Pons (tissue), 1 donor: ENCODE measurements at places on chromosomes 6 and 20.
A peak's percentile ranks its signal among the peaks of the same experiment; 100 is the strongest.

- no peak for DNase-seq
Observed at GRCh38 chr6:34027445-34027936, 118.4 kb downstream of the GRM4 start.

DNA sequence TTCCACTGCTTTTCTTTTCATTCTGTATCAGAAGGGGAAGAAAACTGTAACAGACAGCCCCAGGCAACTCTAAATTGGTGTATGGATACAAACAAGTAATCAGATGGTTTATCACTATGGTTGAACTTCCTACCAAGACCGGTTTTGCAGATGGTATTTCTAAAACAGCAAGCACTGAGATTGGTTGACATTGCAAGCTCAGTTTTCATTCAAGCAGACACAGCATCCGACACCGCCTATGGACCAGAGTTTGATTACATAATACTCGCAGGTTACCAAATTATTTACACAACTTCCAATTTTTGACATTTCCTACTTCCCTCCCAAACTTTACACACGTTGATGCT, 209.9 kb downstream of the ALDH8A1 start:
- DNase-seq: no peak

DNA sequence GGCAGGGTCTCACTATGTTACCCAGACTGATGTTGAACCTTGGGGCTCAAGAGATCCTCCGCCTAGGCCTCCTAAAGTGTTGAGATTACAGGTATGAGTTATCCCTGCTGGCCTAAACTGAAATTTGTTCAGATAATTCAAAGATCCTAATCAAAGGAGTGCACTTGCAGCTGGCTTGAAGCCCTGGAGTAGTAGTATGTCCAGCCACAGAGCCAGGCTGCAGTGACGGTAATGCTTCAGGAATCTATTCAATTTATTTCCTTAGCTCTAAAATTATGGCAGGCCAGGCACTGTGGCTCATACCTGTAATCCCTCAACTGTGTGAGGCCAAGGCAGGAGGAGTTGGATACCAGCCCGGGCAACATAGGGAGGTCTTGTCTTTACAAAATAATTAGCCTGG, 1.4 kb upstream of the DDX43 start:
- DNase-seq: no peak

- DNase-seq: peak; percentile 15
Observed at GRCh38 chr6:79385893-79386292, 151.3 kb downstream of the LCA5 start.

- no peak for DNase-seq
Observed at GRCh38 chr6:11785774-11786579, 7.4 kb upstream of the ADTRP start.

GRCh38 chr6:88473589-88473988, 307.4 kb upstream of the CNR1 start:
- DNase-seq: no peak

GRCh38 chr20:8021541-8022269, 2.1 kb upstream of the TMX4 start:
- no peak for DNase-seq

- DNase-seq: no peak
Observed at GRCh38 chr20:34997131-34997561, 41.5 kb downstream of the MYH7B start.
